ENCODE measurements at places on chromosomes 6 and 20. TPM values are rescaled to one million over a fixed set of nuclear protein-coding genes. Genes with fewer than 3 reads are reported as not detected.

The PDE10A gene
- not detected for total RNA-seq

The ARFGEF3 gene
- total RNA-seq: 0.11 TPM

The TRIM31 gene
- total RNA-seq: not detected

The FAM83C gene
- total RNA-seq: not detected

The HTR1E gene
- total RNA-seq: not detected

The DNMT3B gene
- total RNA-seq: 3.5 TPM

The SLC22A2 gene
- total RNA-seq: not detected
